ENCODE measurements at places on chromosomes 2 and 18.

DNA sequence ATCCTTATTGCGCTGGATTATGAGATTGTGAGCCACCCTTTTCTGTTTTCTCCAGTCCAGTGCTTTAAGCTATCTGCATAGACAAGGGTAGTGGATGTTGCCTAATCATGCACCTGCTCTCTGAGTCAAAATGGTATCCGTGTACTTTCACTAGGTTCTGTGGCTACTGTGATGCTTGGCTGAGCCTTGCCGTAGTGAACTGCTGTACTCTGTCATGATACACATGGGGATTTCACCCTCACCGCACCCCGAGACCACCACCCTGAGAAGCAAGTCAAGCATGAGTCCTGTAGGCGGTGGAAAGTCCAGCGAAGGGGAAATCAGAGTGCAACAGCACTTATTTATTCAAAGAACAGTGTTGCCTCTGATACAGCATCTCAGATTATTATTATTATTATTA, 55.0 kb downstream of the ARHGAP25 start:
- peak; percentile 51 for DNase-seq

DNA sequence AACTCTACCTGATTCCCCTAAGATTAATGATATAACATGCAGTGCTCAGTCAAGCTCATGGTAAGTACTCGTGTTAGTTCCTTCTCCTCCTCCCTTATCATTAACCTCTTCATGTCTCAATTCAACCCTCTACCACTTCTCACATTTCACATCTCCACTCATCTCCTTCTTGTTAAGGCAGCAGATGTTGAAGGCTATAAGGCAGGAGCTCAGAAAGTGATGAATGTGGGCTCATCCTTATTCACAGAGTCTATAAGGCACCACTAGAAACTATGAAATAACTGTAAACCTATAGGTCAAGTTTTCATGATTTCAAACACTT, 56.0 kb downstream of the CLHC1 start:
- no peak for DNase-seq

DNA sequence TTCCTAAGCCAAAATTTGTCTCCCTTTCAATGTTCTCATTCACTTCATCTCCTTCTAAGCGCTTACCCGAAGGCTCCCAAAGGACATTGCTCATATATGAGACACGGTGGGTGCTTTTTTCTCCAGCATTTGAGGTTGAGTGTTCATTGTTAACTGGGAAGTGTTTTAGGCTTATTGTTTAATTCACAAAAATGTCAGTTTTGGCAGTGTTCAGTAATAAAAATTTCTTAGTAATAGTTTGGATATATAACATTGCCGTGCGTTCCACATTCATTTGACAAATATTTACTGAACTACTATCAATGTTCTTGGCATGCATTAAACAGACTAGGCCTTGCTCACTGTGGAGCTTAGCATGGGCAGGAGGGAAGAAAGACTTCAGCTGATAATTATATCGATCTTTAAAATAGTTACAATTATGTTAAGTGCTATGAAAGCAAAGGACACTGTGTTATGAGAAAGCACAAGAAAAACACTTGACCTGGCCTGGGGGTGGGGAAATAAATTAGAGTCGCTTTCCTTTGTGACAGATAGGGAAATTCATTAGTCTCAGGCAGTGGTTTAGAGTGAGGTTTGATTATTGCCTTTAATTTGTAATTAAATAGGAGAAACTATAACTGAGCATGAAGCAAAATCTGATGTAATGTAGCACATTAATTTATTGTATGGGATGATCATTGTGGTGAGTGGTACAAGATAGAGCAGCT, 82.2 kb upstream of the DOCK10 start:
- no peak for DNase-seq

DNA sequence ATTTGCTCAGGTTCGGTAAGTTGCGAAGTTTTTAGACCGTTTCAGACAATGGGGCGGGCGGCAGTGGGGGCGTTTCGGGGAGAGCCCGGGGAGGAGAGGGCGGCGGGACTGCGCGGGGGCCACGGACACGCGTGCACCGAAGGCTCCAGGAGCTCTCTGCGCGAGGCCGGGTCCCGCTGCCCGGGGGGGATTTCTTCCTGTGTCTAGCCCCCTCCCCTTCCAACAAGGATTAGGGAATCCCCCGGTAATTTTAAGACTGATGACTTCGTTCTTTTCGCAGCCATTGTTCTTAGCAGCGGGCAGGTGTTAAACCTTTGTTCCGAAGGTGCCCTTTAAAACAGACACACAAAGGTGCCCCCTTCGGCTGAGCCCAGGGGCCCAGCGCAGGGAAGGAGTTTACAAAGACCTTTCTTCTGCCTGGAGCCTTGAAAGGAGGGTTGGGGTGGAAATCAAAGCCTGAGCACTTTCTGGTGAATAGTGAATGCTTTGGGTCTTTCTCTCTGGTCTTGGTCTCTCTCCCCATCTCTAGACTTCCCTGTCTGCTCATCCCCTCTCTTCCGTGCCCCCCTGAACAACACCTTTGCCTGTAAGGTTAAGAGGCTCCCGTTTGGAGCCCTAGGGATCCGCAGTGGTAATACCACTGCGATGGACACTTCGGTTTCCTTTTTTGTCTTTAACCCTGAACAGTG, 2.1 kb downstream of the TRIB2 start:
- no peak for DNase-seq

GRCh38 chr18:1604751-1605150, 700.1 kb downstream of the ADCYAP1 start:
- no peak for DNase-seq

- DNase-seq = no peak
These were observed 8.5 kb downstream of the ONECUT2 start for GRCh38 chr18:57443702-57444101.

Data from stimulated activated CD4-positive, alpha-beta T cell treated with anti-CD3 and anti-CD28 coated beads, Interleukin-1b, Interleukin-23, amount 100 ng/mL, for 48 hours (primary cell).